ENCODE measurements at places on chromosomes 1 and 21.

DNA sequence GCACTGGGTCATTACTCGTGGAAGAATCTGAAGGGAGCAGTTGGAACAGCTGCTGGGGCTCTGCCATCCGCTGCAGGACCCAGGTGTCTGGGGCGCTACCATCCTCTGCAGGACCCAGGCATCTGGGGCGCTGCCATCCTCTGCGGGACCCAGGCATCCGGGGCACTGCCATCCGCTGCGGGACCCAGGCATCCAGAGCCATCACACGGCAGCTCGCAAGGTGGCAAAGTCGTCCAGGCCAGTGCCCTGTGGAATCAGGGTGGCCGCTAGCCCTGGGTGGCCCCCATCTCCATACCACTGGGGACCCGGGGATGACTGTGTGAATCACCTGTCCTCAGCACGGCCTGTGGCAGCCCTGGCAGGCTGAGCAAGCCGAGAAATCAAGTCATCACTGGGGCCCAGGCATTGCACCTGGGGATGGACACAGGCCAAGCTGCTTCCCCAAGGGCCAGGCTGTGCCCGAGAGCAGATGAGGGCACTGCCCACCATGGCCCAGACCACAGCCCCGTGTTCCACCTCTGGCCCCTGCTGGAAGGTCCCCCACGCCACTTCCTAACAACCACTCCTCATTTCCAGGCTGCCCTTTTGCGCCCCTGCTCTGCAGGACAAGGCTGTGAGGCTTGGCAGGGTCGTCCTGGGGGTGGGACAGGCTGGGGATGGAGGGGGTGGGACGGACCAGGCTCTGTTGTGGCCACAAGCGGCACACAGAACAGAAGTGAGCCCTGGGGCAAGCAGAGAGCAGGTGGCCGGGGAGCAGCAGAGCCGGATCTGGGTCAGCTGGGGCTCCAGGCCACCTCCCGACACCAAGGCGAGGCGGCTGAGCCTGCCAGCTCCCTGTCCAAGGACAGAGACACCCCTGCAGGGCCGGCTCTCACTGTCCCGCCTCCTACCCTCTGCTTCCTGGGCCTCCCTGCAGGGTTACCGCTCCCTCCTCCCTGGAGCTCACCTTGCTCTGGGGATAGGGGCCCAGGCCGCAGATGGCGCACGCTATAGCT, 12.7 kb downstream of the GABRD start:
- DNase-seq = no peak

DNA sequence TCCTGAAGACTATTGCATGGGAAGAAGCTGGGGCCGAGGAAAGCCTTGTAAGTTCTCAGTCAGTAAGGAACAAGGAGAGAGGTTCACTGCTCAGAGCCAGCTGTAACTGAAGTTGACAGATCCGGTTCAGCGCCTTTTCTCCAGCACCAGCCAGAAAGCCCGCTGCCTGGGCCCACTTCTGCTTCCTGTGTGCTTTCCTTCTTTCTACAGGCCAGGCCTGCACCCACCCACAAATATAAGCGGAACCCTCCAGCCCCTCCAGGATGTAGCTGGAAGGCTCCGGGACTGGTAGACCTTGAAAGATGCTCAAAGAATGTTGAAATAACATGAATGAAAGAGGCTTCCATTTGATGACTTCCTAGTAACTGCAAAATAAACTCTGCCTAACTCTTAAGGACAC, 38.8 kb downstream of the PARP1 start:
- DNase-seq = no peak

GRCh38 chr1:42938645-42939615, 19.7 kb downstream of the SLC2A1 start:
- DNase-seq = no peak

- DNase-seq = no peak
These were observed 5.1 kb downstream of the NAV1 start for GRCh38 chr1:201543871-201544642.

GRCh38 chr1:220378571-220379302, 106.5 kb upstream of the RAB3GAP2 start:
- DNase-seq = no peak

DNA sequence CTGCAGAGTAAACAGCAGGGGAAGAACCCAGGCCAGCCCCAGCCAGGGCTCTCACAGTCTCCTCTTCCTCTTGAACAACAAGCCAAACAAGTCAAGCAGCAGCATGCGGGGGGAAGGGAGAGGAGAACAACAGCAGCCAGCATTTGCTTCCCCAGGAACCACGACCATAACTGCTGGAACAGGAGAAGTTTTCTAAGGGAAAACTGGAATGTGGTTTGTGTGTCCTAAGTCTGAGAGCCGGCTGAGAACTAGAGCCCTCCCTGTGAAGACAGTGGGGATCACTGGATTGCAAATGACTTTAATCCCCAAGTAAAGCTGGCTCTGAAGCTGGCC, 48.2 kb downstream of the COQ8A start:
- DNase-seq = no peak

DNA sequence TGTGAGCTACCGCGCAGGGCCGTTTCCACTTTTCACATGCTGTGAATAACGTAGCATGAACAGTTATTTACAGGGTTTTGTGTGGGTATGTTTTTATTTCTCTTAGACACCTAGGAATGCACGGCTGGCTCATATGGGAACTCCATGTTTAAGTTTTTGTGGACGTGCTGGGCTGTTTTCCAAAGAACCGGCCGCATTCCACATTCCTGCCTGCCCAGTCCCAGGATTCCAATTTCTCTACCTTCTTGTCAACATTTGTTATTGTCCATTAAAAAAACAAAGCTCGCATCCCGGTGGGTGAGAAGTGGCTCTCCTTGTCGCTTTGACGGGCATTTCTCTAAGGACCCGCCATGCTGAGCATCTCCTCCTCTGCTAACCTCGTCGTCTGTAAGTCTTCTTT, 47.1 kb upstream of the LRRC3 start:
- no peak for DNase-seq

GRCh38 chr1:176157995-176158394, 49.1 kb downstream of the COP1 start:
- DNase-seq = no peak

All from AG08395 (cell line).